ENCODE measurements at places on chromosomes 3 and 15.
A peak's percentile ranks its signal among the peaks of the same experiment; 100 is the strongest.

- no peak for DNase-seq
These were observed 23.7 kb upstream of the CD276 start for GRCh38 chr15:73660455-73660854.

DNA sequence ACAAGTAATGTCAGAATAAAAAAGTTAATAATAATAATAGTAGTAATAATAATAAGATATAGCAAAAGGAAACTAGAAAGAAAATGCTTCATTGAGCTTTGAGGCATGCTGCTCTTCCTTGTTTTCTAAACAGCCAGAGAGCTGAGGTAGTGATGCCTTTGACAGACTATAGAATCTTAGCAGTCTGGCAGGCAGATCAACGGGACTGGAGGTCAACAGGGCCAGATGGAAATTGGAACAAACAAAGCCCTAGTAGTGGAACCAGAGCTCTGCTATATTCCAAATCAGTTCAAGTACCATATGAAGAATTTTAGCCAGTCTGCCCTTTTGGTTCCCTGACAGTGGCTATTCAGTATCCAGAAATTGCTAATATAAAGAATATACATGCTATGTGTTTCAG is 278.6 kb downstream of the NLGN1 start:
- DNase-seq: no peak

GRCh38 chr3:140078940-140079339 is 144.0 kb downstream of the CLSTN2 start:
- DNase-seq: no peak

DNA sequence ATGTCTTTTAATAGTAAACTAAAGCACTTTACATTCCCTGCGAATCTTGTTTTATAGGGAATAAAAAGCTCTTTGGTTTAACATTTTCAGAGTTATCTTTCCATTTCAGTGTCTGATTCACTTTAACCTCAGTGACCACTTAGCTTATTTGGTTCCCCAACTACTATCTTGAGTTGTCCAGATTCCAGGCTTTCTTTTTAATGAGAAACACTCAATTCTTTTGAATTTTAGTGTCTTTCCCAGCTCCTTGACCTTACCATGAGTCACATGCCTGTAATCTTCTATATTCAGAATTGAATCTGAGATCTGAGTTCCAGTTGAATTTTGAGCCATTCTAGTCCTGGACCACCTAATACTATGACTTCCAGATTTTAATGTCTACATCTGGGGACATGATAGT is 144.4 kb downstream of the KCNAB1 start:
- DNase-seq: no peak

- DNase-seq: no peak
These were observed 16.0 kb downstream of the ACTR8 start for GRCh38 chr3:53865732-53866499.

DNA sequence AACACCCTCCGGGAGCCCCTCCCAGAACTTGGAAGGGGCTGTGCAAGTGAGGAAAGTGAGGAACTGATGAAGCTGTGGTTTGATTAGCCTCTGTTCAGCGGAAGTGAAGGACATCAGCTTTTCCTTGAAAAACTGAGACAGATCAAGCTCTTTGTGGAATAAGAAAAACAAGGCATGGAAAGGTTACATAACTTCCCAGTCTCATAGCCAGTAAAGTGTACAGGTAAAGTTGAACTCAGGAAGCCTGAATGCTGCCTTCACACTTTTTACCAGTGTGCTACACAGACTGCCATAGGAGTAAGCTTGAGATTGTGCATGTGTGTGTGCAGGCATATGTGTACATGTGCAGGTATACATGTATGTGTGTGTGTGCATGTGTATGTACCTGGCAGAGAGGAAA is 293.2 kb downstream of the FGF12 start:
- DNase-seq: no peak

DNA sequence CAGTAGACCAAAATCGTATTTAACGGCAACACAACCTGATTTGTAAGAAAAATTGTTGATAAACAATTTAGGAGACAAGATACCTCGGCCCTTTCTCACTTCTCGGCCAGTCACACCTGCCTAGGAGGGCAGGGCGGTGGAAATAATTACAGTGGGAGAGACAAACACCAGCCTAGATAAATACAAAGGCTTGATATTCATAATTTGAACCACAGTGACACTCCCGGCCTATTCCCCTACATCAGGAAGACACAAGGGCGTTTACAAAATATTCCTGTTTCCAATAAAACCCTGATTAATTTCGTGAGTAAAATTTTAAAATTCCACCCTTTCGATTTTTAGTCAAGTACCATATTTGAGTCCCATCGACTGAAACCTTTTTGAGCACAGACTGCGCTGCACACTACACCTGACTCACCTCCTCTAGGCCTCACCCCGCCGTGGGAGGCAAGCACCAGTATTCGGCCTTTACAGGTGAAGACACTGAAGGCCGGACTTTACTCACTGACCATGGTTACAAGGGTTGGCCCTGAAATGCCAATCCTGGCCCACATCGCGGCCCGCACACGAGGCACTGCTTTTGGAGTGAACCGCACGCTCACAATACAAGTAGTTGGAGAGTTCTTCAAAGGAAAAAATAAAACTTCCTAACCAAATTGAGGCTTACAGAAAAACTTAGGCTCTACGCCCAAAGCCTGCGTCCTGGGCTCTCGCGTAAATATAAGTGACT is 794 bp downstream of the ARPP19 start:
- DNase-seq: peak; percentile 15

DNA sequence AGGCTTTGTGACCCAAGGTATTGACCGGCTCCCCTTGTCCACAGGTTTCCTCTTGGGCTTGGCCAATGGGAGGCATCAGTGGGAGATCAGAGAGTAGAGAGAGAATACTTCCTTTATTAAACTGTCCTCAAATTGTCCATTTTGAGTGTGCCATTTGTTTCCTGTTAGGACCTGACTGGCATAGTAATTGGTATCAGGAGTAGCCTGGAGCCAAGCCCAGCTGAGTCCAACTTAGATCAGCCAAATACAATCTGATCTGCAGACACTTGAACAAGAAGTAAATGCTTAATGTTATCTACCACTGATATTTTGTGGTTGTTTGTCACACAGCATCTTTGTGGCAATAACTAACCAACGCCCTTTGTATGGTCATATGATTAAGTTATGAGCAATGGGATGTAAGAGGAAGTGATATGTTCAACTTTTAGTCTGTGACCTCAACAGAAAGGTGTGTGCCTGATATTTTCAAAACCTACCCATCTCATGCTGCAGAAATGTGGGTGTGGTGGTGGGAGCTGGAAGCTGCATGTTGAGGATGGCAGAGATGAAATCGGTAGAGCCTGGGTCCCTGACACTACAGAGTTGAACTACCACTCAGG is 13.3 kb downstream of the MYD88 start:
- DNase-seq: no peak

- no peak for DNase-seq
These were observed 2.8 kb upstream of the CAND2 start for GRCh38 chr3:12793701-12794100.

- no peak for DNase-seq
These were observed 20.3 kb upstream of the DGKG start for GRCh38 chr3:186382217-186382885.

DNA sequence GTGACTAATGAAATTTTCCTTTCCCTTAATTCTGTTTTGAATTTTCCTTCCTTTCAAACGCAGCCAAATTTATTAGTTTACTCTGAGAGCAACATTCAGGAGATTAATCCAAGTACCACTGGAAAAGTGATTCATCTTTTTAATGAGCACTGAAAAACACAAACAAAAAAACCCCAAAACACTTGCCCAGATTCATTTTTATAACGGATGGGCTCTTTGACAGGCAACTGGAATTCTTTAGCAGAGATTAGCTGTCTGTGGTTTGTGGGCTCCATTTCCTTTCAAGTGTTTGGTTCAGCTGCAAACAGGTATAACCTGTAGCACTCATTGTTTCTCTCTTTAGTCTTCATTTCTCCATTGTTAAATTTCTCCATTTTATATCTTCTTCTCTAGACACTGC is 3.1 kb upstream of the POLR2M start:
- no peak for DNase-seq

- DNase-seq: no peak
These were observed 13.4 kb downstream of the SEMA7A start for GRCh38 chr15:74420193-74420905.

GRCh38 chr3:172272698-172273097 is 175.6 kb downstream of the GHSR start:
- no peak for DNase-seq

DNA sequence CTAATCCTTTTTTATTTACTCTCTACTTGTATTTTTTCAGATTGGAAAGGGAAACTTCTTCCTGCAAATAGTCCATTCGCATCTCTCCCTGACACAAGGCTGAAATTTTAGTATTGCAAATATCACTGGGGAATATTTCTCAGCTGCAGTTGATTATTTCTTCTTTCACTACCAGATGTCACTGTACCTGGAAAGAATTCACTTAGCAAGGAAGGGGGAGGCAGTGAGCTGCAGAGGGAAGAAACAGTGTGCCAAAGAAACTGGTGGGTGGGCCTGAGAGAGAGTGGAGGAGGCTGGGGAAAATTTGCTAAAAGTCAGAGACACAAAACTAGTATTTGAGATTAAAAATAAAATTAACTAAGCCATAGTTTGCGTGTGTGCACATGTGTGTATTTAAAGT is 142.3 kb upstream of the STT3B start:
- no peak for DNase-seq

GRCh38 chr3:76776927-76777326 is 263.0 kb upstream of the ROBO2 start:
- no peak for DNase-seq

DNA sequence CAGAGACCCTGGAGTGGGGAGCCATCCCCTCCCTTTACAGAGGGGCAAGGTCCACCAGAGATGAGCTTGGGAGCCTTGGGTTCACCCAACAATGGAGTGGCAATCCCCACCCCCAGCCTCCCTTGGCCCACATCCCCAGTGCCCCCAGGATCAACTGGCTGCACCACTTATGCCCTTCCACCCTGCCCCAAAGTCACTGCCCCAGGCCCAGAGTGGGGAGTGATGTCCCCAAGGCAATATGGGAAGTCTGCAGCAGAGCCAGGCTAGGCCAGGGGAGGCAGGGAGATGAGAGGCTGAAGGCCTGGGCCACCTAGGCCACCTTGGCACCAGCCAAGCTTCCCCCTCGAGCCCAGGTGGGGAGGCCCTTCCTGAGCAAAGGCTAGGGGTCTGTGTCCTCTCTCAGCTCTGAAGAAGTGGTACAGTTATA is 145.5 kb downstream of the SMAD6 start:
- no peak for DNase-seq

DNA sequence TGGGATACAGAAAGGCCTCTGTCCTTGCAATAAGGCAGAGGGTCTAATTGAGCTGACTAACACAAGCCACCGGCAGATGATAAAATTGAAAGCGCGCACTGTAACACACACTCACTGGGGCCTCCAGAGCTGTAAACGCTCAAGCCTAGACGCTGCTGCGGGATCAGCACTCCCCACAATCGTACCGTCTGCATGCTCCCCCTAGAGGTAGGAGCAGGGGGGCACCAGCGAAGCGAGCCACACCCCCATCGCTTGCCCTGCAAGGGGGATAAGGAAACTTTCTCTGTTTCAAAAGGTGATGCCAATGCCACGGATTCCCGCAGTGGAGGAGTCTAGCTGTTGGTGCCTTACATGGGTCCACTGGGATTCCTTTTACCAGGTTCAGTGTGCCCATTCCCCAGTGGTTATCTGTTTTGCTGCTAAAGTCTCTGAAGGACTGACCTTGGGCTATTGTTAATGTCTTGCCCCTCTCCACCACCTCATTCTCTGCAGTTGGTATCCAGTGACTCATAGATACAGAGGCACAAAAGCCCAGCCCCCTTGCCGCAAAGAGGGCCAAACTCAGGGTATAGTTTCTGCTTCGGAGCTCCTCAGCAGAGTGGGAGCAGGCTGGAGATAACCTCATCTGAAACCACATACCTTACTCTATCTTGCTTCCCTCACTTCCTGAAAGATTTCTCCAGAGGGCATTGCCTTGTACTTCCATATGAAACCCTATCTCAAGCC is 139.3 kb upstream of the KBTBD8 start:
- DNase-seq: no peak

- DNase-seq: no peak
These were observed 339.9 kb upstream of the RBMS3 start for GRCh38 chr3:28940994-28941393.

DNA sequence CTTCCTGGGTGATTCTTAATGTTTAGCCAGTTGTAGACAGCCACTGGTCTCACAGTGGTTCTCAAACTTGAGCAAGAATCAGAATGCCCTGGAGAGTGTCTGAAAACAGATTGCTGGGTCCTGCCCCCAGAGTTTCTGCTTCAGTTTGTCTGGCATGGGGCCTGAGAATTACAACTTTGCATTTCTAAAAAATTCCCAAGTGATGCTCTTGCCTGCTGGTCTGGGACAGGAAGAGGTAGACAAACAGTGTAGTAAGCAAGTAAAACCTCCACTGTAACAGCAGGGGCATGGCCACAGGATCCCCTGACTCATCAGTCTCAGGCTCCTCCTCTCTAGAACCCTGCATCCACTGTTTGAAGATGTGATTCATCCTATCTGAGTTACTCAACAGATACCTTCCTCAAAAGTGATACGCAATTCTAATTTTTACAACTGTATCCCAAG is 36.5 kb downstream of the DZIP1L start:
- DNase-seq: no peak

GRCh38 chr15:72511536-72511935 is 37.4 kb downstream of the ARIH1 start:
- no peak for DNase-seq

DNA sequence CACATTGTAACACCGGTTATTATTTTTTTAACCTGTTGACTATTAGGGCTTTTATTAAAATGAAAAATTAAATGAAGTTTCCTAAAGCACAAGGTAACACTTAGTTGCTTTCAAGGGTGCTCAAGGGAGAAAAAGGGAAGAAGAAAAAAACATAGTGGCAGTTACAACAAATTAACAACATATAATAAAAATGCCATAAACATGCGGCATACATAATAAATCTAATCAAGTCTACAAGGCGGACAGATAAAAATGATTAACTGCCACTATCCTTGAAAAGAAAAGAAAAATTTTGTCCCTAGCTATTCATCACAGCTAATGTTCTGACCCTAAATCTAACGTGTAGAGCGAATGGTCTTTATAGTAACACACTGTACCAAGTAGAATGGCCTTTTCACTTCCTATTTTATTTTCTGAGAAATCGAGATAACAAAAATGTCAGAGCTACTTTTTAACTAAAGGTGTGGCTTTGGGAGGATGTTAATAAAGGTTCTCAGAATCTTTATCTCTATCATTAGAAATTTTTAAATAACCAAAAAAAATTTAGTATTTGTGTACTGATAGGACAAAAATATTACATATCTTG is 194.9 kb downstream of the FOXP1 start:
- DNase-seq: no peak

DNA sequence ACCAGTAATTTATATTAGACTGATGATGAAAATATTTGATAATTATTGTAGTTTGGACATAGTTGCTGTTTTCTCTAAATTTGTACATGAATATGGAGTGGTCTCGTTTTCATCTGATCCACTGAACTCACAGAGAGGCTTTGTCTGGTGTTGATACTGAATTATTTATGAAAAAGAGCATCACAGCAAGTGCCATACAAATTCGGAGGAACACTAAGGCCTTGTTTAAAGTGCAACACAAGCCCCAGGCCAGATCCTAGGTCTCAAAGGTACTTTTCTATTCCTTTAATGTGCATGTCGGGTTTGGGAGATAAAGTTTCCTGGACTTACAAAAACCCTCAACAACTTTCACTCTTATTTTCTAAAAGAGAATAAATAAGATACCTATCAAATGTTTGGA is 796.8 kb upstream of the EPHA6 start:
- DNase-seq: no peak
